ENCODE measurements at places on chromosomes 1 and 21.

- no peak for DNase-seq
Measured at GRCh38 chr1:97007840-97008604, 286.4 kb downstream of the PTBP2 start.

DNA sequence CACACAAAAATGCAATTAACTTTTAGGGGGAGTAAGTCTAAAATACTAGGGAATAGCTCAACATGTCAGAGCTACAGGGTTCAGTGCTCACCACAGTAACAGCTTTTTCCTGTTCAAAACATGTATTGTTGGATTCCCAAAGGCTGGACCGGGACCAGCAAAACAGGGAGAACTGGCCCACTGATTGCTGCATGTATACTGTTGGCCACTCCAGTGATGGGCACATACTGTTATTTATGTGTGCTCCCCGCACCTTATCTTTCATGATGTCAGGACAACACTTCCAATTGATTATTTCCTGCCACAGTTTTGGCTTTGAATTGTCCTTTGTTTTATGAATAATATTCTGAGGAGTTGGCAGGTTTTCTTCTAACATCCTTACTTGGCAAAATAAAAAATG, 50.7 kb downstream of the HMGB4 start:
- no peak for DNase-seq

GRCh38 chr21:31580866-31581276, 78.6 kb upstream of the SOD1 start:
- DNase-seq = peak; percentile 67

DNA sequence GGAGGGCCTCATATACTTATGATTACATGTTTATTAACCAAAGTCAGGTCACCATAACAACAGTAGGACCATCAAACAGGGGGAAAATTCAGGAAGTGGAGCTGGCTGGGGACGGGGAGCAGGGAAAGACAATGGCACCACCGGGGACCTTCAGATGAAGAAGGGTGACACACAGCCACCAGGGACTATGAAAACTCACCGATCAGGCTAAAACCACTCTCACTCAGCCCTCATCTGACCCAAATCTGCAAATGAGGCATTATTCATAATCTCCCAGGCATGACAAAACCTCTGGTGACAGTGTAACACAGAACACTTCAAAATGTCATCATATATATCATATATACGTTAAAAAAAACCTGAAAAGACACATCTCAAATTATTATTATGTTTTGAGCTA, 11.2 kb downstream of the MKNK1 start:
- DNase-seq = no peak

- no peak for DNase-seq
Measured at GRCh38 chr1:15775706-15776105, 17.1 kb downstream of the FBLIM1 start.

GRCh38 chr21:33690874-33691273, 48.6 kb downstream of the ITSN1 start:
- no peak for DNase-seq

- DNase-seq = no peak
Measured at GRCh38 chr1:41894101-41894807, 24.5 kb downstream of the HIVEP3 start.

- DNase-seq = no peak
Measured at GRCh38 chr1:86991549-86992186, 77.2 kb downstream of the HS2ST1 start.

DNA sequence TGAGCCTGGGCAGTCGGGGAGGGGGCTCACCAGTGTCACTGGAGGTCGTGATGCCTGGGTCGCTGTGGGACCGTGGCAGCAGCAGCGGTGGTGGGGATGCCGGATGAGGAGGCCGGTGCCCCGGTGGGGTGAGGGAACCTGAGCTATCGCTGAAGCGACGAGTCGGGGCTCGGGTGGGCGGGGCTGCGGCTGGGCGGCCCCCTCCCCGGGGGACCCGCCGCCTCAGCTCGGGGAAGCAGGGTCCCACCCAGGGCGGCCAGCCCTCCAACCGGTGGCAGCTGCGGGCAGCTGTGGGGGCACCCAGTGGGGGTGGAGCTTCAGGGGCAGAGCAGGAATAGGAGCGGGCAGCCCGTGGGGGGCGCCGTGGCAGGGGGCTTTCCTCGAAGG, 5.0 kb downstream of the ENTREP3 start:
- DNase-seq = no peak

DNA sequence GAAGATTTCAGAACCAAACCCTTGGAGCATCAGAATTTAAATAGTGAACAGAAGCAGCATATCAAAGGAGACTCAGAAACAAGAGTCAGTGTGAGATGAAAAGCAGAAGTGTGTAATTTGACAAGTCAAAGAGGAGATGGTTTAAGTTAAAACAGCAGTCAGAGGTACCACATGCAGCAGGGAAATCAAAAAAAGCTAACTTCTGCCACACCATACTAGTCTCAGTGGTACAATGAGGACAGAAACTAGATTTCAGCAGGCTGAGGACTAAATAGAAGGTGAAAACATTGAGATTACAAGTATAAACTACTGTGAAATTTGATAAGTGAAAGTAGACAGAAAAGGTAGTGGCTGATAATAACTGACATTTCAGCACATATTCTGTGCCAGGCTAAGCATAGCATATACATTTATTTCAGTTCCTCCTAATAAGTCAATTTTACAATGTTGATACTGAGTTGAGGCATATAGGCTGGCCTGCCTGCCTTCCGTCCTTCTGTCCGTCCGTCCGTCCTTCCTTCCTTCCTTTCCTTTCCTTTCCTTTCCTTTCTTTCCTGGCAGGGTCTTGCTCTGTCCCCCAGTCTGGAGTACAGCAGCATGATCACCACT, 12.6 kb downstream of the SUCO start:
- no peak for DNase-seq

GRCh38 chr1:25550155-25550506, 6.7 kb downstream of the LDLRAP1 start:
- DNase-seq = no peak

GRCh38 chr21:41289431-41289830, 27.2 kb upstream of the FAM3B start:
- DNase-seq = peak; percentile 12

GRCh38 chr1:108575375-108575774, 15.5 kb downstream of the EEIG2 start:
- DNase-seq = no peak

DNA sequence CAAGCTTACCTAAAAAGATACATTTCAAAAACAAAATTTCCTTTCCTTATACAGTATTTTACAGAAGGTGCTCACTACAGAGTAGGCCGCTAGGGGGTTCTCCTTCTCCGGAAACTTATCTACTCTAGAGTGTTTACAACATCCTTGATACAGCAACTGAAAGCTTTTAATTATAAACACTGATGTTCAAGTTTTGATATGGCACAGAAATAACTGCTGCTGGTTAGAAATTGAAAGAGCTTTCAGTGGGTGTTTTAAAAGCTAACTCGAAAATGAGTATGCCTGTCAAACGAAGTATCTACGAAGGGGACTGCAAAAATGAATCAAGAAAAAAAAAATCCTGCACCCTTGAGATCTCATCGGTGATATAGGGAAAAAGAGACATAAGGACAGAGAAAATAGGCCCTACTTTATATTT, 1.0 kb downstream of the YOD1 start:
- peak; percentile 28 for DNase-seq

- no peak for DNase-seq
Measured at GRCh38 chr1:214067397-214067796, 79.6 kb downstream of the PROX1 start.

DNA sequence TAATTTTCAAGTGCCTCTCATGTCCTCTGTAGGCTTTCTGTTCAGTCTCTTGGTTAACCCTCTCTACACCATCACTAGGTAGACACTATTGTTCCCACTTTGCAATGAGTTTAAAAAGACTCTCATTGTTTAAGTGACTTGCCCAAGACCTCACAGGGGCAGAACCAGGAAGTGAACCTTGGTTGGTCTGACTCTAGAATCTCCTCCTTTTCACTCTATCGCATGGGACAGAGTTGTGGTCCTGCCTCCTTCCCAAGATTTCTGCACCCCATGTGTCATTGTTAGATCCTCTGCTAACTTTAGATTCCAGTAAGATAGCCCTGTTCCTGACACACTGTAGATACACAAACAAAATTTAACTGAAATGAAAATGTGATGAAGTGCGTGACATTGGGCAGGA, 481.7 kb upstream of the USP24 start:
- no peak for DNase-seq

- DNase-seq = no peak
Measured at GRCh38 chr1:101438359-101438758, 201.5 kb downstream of the S1PR1 start.

DNA sequence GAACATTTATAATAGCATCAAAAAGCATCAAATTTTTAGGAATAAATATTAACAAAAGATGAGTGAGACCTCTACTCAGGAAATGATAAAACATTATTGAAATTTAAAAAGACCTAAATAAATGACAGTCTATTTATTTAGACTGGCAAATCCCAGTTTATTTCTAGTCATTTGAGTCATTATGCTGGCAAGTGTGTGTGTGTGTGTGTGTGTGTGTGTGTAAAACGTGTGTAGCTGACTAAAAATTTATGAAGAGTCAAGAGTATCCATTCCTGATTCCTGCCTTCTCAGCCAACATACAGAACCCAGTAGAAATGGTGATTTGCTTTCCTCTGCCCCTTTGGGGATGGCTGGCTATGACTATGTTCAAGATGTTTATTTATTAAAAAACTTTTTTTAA, 46.2 kb downstream of the OSBPL9 start:
- DNase-seq = no peak

DNA sequence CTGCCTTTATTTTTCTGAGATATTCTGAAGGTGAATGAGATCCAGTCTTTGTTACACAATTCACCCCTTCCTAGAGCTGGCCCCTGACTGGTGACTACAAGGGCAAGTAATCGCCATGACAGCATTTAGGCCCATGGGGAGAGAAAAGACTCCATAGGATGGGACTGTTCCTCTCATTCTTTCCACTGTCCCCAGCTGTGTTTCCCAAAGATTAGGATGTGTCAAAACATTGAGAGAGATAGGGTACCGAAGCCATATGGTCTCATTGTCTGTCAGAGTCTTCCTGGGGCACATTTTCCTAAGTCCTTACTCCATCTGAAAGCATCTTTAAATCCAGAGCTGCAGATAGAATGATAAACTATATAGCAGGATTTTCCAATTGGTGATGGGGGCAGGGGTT, 423.5 kb downstream of the OMA1 start:
- DNase-seq = no peak

- no peak for DNase-seq
Measured at GRCh38 chr21:42025376-42026081, 15.4 kb upstream of the ZBTB21 start.

- DNase-seq = no peak
Measured at GRCh38 chr21:46098303-46099141, 610 bp downstream of the COL6A2 start.

DNA sequence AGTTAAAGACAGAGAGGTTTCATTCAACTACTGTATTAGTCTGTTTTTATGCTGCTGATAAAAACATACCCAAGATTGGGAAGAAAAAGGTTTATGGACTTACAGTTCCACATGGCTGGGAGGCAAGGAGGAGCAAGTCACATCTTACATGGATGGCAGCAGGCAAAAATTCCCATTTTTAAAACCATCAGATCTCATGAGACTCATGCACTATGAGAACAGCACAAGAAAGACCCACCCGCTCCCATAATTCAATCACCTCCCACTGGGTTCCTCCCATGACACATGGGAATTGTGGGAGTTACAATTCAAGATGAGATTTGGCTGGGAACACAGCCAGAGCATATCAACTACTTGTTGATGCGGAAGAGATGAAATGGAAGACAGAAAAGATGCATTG, 9.2 kb downstream of the GPR161 start:
- no peak for DNase-seq

- peak; percentile 92 for DNase-seq
Measured at GRCh38 chr1:245234217-245235081, 79.7 kb downstream of the KIF26B start.

- DNase-seq = no peak
Measured at GRCh38 chr1:228429007-228429406, 12.3 kb upstream of the TRIM17 start.

DNA sequence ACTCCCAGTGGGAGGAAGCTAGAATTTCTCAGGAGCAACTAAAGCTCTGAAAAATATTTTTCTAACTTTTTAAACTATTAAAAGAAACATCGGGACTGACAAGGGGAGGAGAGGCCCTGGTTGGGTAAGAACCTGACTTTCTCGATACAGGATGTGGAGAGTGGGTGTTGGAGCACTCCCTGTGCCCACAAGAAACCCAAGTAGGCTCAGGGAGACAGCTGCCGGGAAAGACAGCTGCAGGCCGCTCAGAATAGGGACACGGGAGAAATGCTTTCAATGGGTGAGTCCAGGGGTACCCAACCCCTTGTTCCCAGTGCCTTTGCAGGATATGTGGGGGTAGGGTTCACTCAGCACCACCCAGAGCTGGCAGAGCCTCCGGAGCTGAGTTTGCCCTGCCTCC, 43.6 kb downstream of the PLEKHA6 start:
- no peak for DNase-seq

GRCh38 chr1:111221633-111222291, 5.8 kb upstream of the CHI3L2 start:
- DNase-seq = no peak

DNA sequence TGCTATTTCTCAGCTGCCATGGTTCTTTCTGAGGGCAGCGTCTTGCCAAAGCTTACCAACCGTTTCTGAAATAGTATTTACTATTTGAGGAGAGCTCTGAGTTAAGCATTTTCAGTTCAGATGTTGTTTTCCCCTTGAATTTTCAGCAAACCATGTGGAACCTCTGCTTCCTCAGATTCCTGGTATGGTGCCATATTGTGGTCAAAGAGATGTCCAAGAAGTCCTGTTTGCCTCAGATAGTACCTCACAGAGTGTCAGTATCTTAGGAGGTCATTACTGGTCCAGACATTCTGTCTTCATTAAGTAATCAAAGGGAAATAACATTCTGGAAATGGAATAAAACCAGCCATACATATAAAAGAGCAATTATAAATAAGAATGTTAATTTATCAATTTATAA, 36.6 kb downstream of the VANGL2 start:
- DNase-seq = no peak

DNA sequence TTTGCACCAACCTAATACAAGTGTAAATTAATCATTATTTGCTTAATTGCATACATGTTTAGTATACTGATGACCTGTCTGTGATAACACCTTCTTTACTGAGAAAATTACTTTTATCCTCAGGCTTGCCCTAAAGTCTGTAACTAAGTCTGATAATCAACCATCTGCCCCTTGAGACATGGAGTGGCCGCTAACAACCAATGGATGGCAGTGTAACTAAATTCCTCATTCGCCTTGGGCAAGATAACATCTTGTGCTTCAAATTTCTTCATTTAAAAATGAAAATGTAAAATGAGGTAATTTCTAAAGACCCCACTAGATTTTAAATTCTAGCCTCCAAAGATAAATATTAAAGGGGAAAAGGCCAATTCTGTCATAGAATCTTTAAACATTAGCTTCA, 85.1 kb downstream of the ENAH start:
- DNase-seq = no peak

DNA sequence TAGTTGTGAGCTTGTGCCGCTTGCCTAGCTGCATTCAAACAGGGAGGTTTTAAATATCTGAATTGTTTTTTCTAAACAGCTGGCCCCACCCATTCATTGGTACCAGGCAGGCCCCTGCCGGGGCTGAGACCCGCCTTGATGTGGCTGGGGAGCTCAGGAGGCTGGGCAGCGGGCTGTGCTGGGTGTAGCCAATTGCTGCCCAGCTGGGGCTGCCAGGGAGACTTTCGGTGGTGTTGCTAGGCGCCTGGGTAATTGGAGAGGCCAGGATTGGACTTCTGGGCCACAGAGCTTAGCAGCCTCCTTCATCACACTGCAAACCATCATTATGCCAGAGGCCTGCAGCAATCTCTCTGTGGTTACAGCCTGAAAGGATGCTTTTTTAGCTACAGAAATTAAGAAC, 12.2 kb downstream of the RHBDL2 start:
- DNase-seq = peak; percentile 86

- no peak for DNase-seq
Measured at GRCh38 chr21:26798856-26799751, 46.1 kb downstream of the ADAMTS1 start.
